ENCODE measurements at places on chromosomes 5 and 9. TPM values are rescaled to one million over a fixed set of nuclear protein-coding genes. Genes with fewer than 3 reads are reported as not detected.

Gene SHC3
- total RNA-seq, result 0.18 TPM

Gene DMGDH
- not detected for total RNA-seq

Gene NUDT12
- 3.3 TPM for total RNA-seq

Gene PCDHB10
- total RNA-seq, result not detected

Gene ORM2
- total RNA-seq, result not detected

Gene MOCS2
- total RNA-seq, result 17.2 TPM

Gene PRLR
- total RNA-seq, result 8.2 TPM

Gene ANKDD1B
- total RNA-seq, result 0.44 TPM

Gene ARL15
- total RNA-seq, result 20.8 TPM

Gene LRRC70
- 0.33 TPM for total RNA-seq

Gene NSG2
- not detected for total RNA-seq

Gene PDCD1LG2
- total RNA-seq, result not detected

Gene GPX3
- total RNA-seq, result 36.4 TPM

Gene PCDHGC5
- not detected for total RNA-seq

Gene STARD4
- total RNA-seq, result 24.4 TPM

Gene IRX2
- total RNA-seq, result 23.1 TPM

Gene GALNT10
- 8.0 TPM for total RNA-seq

Gene SCGB3A2
- total RNA-seq, result not detected

Gene PTRH1
- 45.5 TPM for total RNA-seq

Gene STPG3
- total RNA-seq, result not detected

Gene FAM169A
- 0.23 TPM for total RNA-seq

Gene MAPK9
- total RNA-seq, result 24.0 TPM

Gene INSL4
- 0.20 TPM for total RNA-seq

All from HT-29 (cell line).